ENCODE measurements at places on chromosomes 1 and 21. TPM values are rescaled to one million over a fixed set of nuclear protein-coding genes. Genes with fewer than 3 reads are reported as not detected.

- DNase-seq: no peak
Measured at GRCh38 chr1:178718520-178718919, 6.5 kb upstream of the RALGPS2 start.

GRCh38 chr1:8396786-8397406 is 79.0 kb downstream of the SLC45A1 start:
- no peak for DNase-seq

DNA sequence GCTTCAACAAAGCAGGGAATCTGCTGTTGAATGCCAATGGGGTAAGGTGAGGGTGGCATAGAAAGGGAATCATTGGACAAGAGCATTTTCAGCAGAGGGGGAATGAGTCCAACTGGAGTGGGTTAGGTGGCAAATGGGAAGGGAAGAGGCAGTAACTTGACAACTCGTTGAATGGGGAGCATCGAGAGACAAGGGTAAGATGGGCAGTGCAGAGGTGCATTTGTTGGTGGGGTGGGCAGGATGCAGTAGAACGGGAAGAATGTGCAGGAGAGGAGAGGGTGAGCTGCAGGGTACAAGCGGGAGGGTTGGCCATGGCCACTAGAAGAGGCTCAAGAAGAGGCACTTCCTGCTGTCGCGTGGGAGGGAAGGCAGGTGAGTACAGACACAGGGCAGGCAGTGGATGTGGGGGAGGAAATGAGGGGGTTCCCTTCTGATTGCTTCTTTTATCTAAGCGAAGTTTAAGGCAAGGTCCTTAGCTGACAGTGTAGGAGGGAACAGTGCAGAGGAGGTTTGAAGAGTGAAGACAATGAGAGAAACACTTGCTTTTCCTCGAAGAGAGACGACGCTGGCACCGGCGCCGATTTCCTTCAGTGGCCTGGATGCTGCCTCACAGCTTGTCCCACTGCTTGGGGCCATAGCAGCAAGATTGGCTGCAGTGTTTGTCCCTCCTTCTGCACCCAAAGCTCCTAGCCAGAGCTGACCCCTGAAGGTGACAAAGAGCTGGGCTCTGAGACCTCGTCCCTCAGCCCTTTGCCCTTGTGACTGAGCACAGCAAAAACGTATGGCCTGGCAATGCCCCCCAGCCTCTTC is 3.2 kb upstream of the IKBKE start:
- DNase-seq: no peak

- DNase-seq: no peak
Measured at GRCh38 chr1:164608651-164609057, 49.7 kb downstream of the PBX1 start.

GRCh38 chr1:1236176-1236763 is 4.2 kb downstream of the B3GALT6 start:
- no peak for DNase-seq

- no peak for DNase-seq
Measured at GRCh38 chr1:60896701-60897363, 185.5 kb upstream of the NFIA start.

GRCh38 chr1:199448646-199449045 is 578.9 kb upstream of the NR5A2 start:
- DNase-seq: no peak

DNA sequence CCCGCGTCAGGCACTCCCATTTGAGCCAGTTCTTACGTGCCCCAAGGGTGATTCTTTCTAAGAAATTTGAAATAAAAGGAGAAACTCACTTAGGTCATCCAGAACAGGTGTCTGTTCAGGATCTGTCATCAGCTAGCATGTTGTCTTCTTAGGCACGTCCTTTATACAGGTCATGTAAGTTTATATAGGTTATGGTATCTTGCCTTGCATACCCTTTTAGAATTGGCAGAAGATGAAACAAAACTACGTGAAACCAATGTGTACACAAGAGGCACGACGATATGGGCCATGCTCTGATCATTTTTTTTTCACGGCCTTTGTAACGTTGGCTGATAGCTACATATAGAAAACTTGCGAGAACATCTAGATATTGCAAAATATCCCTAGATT is 579 bp upstream of the GTF2B start:
- no peak for DNase-seq

DNA sequence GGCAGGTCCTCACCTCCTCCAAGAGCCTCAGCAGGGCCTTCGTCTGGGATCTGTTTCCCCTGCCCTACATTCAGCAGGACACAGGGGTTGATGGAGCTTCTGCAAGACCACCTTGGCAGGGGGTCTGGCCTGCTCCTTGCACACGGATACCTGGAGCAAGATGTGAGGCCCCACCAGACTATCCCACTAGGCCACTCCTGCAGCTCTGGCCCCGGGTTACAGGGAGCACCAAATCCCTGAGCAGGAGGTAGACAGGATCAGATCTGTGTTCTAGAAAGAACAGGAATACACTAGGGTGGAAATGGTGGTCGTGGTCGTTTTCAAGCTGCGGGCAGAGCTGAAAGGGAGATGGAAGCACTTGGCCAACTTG is 33.5 kb downstream of the EPHX1 start:
- DNase-seq: no peak

DNA sequence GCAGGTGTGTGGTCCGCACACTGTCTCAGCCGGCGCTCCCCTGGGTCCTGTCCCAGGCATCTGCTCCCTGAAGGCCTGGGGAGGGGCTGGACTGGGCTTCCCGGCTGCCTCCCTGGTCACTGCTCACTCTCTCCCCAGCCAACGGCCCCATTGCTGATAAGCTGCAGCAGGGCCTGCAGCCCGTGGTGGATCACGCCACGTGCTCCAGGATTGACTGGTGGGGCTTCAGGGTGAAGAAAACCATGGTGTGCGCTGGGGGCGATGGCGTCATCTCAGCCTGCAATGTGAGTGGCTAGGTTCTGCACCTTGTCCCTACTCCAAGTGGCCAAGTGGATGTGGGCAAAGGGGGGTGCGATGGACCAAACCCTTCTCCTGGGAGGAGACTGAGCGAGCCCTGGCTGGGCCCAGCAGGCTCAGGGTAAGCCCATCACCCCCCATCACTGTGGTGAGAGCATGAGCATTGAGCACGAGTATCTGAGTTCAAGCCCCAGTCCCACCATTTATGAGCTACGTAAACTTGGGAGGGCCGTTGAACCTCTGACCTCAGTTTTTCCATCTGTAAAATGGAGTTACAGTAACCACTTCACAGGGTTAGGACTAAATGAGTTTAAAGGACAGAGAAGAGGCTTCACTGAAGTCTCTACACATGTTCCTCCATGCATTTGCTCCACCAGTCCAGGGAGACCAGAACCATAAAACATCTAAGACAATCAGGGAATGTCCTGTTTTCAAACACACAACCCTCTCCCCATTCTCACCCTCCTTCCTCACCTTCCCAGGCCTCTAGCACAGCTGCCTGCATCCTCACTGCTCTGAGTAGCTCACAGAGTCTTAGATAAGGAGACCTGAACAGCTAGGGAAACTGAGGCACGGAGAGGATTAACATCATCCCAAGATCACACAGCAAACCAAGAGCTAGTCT is 6.5 kb downstream of the CTRC start:
- DNase-seq: peak; percentile 75

LCE1B gene
- total RNA-seq: not detected

LENEP gene
- not detected for total RNA-seq

AVPR1B gene
- 0.43 TPM for total RNA-seq

SPRR1B gene
- not detected for total RNA-seq

OR2L8 gene
- not detected for total RNA-seq

CTTNBP2NL gene
- total RNA-seq: 13.4 TPM

SLC6A9 gene
- 5.7 TPM for total RNA-seq

All from pancreas (tissue), 10 donors.